ENCODE measurements at places on chromosomes 4 and X. TPM values are rescaled to one million over a fixed set of nuclear protein-coding genes. Genes with fewer than 3 reads are reported as not detected.

Gene GUCY1B1
- 2.7 TPM for total RNA-seq

- DNase-seq = no peak
Observed at GRCh38 chr4:112279025-112279881, 6.5 kb downstream of the TIFA start.

Gene MAGEA2B
- not detected for total RNA-seq

Gene HTRA3
- total RNA-seq = 0.80 TPM

DNA sequence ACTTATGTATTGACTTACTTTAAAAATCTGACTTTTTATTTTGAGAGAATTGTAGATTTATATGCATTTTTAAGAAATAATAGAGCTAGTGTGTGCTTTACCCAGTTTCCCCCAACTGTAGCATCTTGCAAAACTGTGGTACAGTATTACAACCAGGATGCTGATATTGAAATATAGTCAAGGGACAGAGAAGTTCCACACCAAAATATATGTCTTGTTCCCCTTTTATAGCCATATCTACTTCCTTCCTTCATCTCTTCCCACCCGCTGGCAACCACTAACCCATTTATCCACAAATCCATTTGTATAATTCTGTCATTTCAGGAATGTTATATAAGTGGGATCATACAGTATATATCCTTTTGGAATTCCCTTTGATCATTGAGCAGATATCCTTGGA is 16.8 kb downstream of the KDM6A start:
- DNase-seq = no peak

- no peak for DNase-seq
Observed at GRCh38 chr4:125750399-125750798, 435.6 kb downstream of the FAT4 start.

Gene FGA
- total RNA-seq = 0.22 TPM

DNA sequence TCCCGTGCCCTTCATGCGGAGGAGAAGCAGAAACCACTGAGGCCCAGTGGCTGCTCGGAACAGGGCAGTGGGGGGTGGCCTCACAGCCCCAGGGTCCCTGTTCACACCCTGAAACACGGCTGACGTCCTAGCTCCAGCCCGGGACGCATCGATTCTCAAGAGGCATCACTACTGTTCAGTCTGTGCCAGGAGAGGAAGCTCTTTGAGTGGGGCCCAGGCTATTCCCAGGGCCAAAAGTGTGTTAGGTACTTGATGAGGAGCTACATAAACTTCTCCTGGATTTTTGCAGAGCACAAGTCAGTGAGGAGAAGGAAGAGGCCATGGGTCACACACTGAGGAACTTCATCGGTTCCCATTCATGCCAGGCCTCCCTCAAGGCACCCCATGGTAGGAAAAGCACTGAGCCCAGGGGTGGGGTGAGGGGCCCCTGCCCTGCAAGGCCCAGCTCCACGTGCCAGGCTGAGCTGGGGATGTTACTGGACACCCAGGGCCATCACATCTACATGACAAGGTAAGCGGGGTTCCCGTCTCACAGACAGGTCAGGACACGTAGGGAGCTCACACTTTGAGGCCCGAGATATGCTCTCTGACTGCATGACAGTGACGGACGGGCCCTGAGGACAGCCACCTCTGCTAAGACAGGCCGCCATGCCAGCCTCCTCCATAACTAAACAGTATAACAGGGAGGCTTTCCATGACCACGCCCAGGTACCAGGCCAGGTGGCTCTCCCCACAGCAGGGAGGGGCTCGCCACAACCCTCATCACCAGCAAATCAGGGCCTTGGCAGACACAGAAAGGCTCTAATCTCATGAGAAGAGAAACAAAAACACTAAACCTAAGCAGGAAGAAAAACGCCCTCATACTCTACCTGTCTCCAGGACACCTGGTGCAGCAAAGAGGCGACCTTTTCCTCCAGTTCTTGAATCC is 12.4 kb downstream of the TNIP2 start:
- DNase-seq = no peak

GRCh38 chr4:73979407-73979957 is 2.3 kb downstream of the PF4 start:
- DNase-seq = no peak

DNA sequence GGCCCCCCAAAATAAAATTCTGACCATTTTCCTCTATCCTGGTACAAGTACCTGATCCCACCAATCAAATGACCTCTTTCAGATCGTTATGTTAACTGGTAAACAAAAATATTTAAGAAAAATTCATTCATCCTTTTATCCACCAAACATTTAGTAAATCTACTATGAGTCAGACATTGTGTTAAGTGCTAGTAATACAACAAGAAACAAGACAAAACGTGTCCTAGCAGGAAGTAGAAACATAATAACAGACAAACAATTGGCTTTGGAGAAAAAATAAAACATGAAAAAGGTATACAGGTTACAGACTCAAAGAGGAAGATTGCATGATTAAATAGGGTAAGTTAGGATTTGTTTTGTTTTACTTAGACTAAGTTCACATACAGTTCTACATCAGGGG is 43.7 kb downstream of the ANTXR2 start:
- no peak for DNase-seq

DNA sequence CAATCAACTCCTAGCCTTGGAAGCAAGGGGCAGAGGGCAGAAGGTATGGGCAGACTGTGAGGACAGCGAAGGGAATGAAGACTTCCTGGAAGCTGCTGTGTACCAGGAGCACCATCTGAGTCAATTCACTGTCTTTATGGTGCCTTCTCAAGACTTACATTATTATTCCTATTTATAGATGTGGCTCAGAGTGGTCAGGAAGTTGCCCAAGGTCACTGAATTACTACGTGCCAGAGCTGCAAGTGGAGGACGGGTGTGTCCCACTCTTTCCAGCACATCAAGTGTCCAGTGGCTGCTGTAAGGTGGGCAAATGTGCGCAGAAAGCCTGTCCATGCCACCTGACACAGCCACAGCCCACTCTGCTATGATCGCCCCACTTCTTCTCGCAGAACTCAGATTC is 32.0 kb downstream of the SMPX start:
- DNase-seq = no peak

DNA sequence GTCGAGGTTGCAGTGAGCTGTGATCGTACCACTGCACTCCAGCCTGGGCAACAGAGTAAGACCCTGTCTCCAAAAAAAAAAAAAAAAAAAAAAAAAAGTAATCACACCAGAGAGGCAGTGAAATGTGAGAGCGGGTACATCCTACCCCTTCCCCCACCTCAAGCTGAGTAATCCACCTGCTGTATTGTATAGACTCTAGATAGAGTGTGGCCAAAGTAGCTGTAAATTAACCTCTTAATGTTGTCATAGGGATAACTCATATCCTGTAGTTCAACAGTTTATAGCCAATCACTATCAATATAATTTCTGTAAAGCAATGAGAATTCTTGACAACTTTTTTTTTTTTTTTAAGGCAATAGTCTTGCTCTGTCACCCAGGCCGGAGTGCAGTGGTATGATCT is 30.8 kb downstream of the TNIP2 start:
- no peak for DNase-seq

- no peak for DNase-seq
Observed at GRCh38 chr4:147794314-147794680, 62.4 kb downstream of the ARHGAP10 start.

Gene C4orf54
- not detected for total RNA-seq

GRCh38 chr4:74267998-74268606 is 40.2 kb upstream of the EPGN start:
- DNase-seq = peak; percentile 92

DNA sequence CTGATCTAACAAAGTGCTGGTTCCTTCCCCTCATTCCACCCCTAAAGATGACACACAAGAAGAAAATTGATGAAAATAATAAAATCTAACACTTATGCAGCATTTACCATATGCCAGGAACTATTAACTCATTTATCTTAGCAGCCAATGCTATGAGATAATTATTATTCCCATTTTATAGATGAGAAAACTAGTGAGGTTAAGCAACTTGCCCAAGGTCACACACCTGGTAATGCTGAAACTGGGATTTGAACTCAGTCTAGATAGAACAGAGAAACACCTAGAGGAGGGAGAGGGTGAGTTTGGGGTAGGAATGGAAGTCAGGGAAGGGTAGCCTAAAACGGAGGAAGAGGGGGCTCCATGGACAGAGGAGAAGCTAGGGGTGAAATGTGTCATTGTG is 18.6 kb downstream of the RBMX start:
- no peak for DNase-seq

Gene SHOX
- total RNA-seq = not detected

Gene ATP6AP2
- total RNA-seq = 74.9 TPM

DNA sequence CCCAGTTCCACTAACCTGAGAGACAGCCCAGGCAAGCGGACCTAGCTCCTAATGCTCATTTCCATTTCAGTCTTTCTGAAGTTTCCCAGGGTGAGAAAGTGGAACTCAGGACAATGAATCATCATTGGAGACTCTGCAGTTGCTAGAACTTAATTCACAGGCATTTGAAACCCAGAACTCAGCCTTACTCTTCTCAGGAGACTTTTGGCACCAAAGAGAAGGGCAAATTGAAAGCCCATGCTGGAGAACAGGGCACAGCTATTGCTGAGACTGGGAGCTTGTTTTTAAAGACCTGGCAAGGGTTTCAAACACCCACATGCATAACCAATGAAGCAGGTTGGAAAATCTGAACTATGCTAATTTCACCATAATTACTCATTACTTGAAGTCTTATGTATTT is 36.0 kb downstream of the BST1 start:
- no peak for DNase-seq

DNA sequence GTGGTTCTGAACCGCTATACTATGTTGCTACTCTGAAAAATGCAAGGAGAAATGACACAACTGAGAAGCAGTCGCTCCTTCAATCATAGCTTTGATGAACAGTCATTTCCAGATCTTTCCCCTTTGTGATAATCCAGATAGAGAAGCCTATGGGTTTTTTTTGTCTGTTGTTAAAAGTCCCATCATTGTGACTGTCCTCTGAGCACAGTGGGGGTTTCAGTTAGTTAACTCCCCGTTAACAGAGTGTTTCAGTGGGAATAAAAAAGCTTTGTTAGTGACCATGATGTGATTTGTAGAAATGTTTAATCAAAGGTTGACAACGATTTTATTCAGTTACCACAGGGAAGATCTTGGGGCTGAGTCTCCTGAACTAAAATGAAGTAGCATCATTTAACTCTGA is 176.2 kb upstream of the MAOA start:
- DNase-seq = no peak

DNA sequence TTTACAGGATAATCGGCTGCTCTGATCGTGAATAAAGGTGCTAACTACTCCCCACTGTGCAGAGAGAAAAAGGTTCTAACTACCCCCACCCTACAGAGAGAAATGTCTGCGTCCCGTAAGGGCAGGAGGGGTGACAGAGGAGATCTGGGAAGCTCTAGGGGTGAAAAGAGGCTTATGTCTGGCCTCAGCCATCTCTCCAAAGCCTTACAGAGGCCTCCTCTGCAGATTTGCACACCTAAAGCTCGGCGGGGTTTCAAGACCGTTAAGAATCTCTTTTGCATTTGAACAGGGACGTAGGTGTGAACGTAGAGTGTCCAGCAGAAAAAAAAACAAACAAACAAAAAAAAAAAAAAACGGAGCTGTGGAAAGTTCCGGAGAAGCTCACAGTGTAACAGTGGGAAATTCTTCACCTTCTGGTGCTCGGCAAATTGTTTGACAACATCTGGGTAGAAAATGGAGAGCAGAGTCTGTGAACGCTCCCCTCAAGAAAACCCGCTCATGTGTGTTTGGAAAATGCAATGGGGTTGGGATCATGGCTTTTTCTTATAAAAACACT is 161.0 kb downstream of the SHOX start:
- no peak for DNase-seq

Gene KLF8
- 1.5 TPM for total RNA-seq

DNA sequence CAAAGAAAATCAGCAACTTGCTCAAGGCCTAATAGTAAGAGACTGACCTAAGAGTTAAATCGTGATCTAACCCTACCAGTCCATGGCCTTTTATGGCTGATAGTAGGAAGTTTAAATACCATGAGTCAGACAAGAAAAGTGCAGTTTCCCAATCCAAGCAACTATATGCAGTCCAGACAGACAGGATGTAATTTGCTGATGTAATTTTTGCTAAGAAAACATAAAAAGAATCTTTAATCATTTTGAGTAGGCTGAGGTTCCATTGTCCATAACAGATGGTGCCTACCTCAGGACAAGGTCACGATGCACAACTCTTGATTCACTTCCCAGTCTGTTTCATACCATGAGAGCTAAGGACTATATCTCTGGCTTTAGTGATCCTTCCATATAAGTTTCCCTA is 317.5 kb upstream of the GRIA3 start:
- DNase-seq = no peak

DNA sequence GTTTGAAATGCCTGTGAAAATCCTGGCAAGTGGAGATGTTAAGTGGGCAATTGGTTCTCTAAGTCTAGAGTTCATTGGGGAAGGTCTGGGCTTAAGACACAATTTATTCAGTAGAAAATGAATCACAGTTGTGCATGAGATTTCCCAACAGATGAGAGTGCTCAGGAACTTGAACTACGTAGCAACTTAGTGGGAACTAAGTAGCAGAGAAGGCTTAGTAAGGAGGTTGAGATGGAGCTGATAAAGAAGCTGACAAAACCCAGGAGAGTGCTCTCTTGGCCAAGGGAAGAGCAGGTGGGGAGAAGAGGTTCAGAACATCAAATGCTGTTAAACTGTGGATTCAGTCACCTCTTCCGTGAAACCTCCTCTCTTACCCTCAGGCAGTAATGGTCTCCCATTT is 33.0 kb downstream of the AFF1 start:
- no peak for DNase-seq

DNA sequence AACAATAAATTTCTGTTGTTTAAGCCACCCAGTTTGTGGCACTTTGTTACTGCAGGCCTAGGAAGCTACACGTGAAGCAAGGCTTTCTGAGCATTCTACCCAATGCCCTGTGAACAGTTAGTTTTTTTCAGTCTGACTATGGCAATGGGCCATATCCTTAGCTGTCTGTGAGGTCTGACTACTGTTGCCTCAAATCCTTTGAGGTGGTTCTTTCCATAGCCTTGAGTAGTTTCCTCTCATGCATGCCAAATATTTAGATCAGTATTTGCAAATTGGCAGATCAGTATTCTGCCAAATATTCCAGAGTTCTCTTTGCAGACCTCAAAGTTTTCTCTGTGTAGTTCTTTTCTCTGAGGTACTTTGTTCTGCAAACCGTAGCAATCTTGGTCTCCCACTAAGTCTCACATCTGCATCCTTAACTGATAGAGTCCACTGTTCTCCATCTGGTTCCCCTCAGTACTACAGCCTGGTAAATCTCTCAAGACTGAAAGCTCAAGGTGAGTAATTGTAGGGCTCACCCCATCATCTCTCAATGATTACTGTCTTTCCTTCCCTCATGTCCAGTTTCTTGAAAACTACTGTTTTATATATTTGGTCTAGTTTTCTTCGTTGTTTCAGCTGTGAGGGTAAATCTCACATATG is 984.9 kb upstream of the INTU start:
- DNase-seq = no peak

DNA sequence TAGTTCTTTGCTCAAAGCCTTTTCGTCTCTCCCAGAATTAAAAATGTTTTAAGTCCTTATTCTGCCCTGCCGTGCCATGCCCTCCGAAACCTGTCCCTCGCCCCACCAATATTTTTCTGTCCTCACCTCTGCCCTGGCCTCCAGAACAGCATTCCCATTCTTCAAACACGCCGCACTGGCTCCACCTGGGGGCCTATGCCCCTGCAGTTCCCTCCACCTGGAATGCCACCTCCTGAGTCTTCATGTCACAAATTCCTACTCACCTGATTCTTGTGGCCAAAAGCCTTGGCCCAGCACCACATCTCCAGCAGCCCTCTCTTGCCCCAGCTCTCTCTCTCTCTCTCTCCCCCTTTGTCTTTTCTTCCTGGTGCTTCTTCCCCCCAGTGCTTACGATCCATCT is 91.6 kb downstream of the APBB2 start:
- no peak for DNase-seq
